NCI-H2081 treated with DMSO at 0.1 percent for 48 hours (cell line): ENCODE measurements at places on chromosomes 3 and 15.

GRCh38 chr15:40310001-40310959 is 2.5 kb upstream of the PLCB2 start:
- no peak for DNase-seq

DNA sequence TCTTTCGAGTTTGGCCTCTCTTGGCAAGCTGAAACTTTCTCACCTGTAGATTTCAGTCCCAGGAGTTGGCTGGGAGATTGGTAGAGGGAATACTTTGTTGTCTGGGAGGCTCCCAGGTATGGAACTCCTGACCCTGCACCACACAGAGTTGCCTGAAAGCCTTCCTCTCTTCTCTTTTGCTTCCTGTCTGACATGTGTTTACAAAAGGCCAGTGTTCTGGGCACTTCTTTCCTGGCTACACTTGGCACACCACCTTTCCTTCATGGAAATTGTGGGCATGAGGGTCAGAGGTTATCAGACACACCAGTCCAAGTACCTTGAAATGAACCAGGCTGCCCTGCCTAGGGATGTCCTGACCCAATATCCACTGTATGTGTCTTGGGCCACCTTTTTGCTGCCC is 123.7 kb downstream of the ABHD5 start:
- no peak for DNase-seq

GRCh38 chr3:185639632-185640206 is 53.6 kb downstream of the SENP2 start:
- no peak for DNase-seq

GRCh38 chr15:98938105-98938417 is 69.5 kb downstream of the PGPEP1L start:
- DNase-seq = no peak

DNA sequence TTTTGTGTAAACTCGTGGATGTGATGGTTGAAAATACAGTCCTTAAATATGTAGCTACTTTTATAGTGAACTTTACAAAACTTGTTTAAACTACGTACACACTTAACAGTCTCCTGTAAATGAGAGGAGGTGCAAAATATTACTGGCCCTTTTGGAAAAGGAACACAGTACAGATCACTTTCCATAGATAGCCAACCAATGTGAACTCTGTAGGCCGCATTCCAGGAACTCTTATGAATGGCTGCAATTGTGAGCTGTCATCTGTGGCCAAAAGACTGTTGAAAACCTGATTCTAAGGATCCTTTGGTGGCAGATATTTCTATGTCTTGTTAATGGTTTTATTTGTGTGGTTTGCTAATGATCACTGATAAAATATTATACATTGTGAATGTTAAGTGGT is 6.2 kb downstream of the TSC22D2 start:
- no peak for DNase-seq

- DNase-seq = peak; percentile 32
These were observed 115.2 kb downstream of the USP13 start for GRCh38 chr3:179768080-179768479.

DNA sequence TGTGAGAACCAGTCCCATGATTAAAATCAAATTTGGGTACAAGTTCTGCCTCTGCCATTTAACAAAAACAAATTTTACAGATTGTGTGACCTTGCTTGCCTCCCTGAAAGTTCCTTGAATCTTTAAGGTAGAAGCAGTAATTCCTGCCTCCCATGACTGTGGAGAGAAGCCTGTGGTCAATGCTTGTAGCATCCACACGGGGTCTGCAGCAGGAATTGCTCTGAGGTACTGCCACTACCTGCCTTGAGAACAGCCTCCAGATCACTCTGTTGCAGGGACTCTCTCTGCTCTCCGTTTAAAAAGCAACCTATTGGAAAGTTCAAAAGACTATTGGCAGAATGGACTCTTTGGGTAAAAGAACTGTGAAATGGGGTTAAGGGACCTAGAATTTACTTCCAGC is 75.9 kb downstream of the SST start:
- DNase-seq = no peak

DNA sequence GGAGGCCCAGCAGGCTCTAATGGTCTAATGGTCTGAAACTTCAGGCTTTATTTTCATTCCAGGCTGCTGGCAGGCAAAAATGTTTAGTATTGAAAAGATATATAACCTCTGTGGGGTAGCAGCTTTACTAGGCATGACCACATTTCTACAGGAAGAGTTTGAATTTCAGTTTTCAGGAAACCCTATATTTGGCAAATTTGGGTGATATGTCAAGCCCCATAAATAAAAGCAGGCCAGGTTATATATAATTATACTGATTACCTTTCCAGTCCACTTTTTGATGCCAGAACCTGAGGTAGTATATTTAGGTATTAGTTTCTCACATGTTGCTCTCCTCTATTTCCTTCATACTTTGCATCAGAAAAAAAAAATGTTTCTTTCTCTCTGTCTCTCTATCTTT is 37.2 kb upstream of the PHLDB2 start:
- DNase-seq = no peak

DNA sequence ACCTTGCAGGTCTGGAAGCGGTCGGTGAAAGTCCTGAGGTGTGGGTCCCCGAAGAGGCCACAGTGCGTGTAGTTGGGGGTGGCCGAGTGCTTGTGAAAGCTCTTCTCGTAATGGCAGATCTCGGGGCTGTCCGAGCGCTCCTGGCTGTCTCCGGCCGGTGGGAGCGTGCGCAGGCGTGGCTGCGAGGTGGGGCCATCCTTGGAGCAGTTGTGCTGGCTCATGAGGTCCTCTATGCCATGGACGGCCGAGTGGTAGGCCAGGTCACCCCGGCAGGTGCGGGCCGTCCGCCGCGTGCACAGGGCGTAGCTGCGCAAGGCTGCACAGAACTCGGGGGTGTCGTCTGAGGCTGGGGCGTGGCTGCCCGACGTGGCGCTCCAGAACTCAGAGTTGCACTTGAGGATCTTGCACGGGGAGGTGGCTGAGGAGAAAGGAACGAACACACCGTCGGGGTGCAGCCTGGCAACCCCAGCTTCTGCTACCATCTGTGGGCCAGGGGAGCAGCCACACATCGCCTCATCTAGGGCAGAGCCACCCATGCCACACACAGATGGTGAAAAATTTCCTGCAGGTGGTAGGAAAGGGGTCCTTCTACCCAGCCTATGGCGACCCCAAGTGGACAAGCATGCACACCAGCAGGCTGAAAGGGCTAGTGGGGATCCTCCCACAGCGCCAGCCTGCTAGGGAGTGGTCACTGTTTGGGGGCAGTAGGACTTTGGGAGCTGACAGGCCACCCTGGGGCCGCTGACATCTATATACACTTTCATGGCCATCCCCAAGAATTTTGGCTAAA is 36.7 kb downstream of the RGMA start:
- no peak for DNase-seq

- DNase-seq = no peak
These were observed 4.4 kb upstream of the PLAAT1 start for GRCh38 chr3:193236599-193236998.
